ENCODE measurements at places on chromosomes 1 and 21.
A peak's percentile ranks its signal among the peaks of the same experiment; 100 is the strongest.

GRCh38 chr1:11352816-11353799 lies 80.1 kb downstream of the UBIAD1 start:
- DNase-seq, result no peak

DNA sequence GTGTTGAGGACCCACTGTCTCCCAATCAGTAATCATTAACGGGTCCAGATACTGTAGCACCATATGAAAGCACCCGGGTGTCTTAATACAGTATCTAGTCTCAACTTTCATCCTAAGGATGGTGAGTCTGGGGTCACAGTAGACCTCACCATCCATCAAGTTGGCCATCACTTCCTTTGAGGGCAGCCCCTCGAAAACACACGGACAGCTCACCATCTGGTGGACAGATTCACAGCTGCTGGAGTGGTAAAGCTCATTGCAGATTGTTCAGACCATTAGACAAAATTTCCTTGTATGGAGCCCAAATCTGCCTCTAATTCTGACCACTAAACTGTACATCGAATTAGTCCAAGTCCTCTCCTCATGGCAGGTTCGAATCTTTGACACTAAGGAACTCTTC lies 123.1 kb downstream of the PGBD5 start:
- DNase-seq, result no peak

- no peak for DNase-seq
Observed at GRCh38 chr1:201636510-201636971, 97.6 kb downstream of the NAV1 start.

- DNase-seq, result peak; percentile 64
Observed at GRCh38 chr1:212512816-212513559, 80.3 kb downstream of the NENF start.

DNA sequence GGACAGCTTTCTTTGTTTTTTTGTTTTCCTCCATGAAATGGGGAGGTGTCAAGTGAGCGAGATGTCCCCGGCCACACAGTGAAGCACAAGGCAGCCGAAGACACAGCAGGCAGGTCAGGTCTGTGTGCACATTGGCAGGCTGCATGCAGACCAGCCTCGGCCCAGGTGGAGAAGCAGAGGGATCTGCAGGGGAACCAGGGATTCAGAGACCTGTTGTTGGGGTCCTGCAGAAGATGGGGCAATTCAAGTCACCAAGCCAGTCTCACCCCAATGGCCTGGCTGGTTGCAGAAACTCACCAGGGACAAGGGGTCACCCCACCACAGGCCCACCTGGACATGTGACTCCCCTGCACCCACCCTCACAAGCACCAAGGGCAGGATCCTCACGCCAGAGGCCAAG lies 4.0 kb upstream of the ABCG1 start:
- DNase-seq, result no peak

DNA sequence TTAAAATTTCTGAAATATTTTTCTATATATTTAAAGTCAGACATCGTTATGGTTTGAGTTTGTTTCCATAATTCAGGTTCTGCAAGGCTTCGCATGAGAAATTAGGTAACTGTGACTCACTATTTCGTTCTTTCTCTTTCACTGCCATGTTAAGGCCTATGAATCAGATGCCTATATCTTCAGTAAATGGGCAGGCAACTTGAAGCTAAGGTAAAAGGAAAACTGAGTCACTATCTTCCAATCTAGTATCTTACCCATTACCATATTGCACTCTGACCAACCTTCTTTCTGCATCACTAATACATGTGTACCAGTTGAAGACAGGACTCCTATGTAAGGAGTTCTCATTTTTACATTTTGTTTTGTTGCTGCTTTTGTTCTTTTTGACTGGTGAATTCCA lies 37.8 kb downstream of the PYHIN1 start:
- no peak for DNase-seq

DNA sequence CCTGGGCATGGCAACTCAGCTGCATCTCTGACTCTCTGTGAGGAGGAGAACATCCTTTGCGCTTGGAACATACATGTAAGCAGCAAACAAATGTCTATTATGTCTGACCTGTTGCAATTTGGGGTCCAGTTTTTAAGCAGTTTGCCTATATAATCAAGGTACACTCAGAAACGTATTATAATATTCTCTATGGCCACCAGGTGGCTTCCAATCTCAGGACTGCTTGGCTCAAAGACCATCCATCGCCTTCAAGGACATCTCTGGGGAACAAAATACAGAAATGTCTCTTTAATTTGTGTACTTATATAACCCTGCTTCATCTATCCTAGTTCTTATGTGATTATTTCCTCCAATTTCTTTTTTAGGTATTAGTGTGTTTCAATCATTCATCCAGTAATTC lies 227.2 kb downstream of the OLFM3 start:
- no peak for DNase-seq

DNA sequence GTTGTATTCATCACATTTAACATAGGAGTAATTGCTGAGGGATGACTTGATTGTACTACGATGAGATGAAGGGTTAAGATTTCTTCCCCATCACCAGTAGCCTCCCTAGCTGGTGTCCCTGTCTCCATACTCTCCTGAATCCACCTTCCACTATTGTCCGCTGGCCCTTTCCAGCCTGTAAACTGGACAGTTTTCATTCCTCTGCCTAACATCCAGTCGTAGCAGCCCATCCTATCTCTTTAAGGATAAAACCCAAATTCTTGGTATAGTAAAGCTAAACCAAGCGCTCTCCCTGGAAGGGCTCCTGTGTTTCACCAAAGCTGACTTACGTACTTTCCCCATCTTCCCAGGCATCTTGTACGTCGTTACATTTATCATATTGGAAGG lies 670 bp downstream of the COX20 start:
- no peak for DNase-seq

- no peak for DNase-seq
Observed at GRCh38 chr1:14055442-14056223, 355.6 kb downstream of the PRDM2 start.

DNA sequence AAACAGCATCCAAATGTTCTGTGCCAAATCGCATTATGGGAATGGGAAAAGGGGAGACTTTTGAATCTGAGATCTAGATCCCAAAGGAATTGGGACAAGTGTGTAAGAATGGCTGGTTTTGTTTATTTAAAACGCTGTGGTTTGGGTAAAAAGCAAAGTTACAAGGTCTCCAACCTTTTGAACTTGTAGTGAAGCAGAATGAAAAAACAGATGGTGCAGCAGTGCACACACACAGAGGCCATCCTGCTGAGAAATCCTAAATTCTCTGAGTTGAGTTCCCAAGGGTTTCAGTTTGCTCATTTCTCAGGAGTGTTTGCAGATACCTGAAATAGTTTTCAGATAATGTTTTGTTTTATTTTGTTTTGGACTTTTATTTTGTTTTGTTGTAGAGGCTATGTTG lies 80.2 kb upstream of the CD1D start:
- DNase-seq, result no peak

- DNase-seq, result no peak
Observed at GRCh38 chr1:245345191-245345884, 190.6 kb downstream of the KIF26B start.

GRCh38 chr1:54653036-54653435 lies 11.4 kb downstream of the MROH7 start:
- no peak for DNase-seq

GRCh38 chr1:69568421-69569174 lies 876 bp downstream of the LRRC7 start:
- no peak for DNase-seq

GRCh38 chr1:12009318-12009947 lies 9.9 kb upstream of the MIIP start:
- no peak for DNase-seq

GRCh38 chr1:108961198-108961597 lies 2.1 kb downstream of the CLCC1 start:
- DNase-seq, result no peak

All from DMS79 (cell line).